Stimulated activated CD4-positive, alpha-beta T cell treated with anti-CD3 and anti-CD28 coated beads, Interleukin-15, amount 100 ng/mL, for 1 hour (primary cell): ENCODE measurements at places on chromosomes 7 and 10.
A peak's percentile ranks its signal among the peaks of the same experiment; 100 is the strongest.

DNA sequence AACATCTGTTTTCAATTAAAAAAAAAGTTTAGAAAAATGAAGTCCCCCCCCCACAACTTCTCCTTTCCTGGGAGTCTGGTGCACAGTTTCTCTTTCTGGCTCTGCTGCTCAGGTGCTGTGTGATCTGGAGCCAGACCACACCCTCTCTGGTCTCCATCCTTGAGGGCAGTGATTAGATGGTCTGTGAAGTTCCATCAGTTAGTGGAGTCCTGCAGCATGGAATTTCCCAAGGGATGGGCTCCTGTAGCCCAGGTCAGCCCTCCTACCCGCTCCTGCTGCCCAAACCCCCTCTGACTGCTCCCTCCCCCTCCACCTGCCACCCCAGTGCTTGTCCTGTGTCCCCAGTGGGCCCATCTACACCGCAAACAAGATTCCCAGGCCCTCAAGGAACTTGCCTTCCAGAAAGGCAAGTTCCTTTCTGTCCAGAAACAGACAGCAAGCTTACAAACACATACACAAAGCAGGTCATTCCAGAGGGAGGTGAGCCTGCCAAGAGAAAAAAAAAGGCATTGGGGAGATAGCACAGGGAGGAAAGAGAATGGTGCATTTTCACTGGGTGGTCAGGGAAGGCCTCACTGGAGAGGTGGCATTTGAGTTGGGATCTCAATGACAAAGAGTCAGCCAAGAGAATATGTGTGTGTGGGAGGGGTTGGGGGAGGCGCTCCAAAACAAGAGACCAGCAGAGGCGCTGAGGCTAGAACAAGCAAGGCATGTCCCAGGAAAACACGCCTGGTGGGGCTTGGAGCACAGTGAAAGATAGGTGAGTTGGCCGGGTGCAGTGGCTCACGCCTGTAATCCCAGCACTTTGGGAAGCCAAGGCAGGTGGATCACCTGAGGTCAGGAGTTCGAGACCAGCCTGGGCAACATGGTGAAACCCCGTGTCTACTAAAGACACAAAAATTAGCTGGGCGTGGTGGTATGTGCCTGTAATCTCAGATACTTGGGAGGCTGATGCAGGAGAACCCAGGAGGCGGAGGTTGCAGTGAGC, 49.5 kb upstream of the SLC29A3 start:
- no peak for DNase-seq

DNA sequence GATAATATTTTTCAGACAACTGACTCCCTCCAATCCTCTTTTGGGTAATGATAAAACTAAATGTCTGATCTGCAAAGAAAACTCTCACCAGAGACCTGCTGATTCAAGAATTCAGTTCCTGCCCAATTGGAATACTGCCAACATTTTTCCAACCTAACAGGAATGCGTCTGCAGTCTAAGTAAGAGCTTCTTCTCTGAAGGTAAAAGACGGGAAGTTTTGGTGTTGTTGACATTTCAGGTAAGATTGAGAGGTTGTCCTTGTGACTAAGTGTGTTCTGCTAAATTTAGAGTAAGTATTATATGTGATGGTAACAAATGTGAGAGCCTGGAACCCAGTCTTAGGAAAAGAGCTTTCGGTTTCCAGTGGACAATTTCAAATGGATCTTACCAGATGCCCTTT, 17.6 kb downstream of the IFIT5 start:
- DNase-seq: no peak

- no peak for DNase-seq
These were observed 265.7 kb upstream of the IMMP2L start for GRCh38 chr7:111827863-111828504.

DNA sequence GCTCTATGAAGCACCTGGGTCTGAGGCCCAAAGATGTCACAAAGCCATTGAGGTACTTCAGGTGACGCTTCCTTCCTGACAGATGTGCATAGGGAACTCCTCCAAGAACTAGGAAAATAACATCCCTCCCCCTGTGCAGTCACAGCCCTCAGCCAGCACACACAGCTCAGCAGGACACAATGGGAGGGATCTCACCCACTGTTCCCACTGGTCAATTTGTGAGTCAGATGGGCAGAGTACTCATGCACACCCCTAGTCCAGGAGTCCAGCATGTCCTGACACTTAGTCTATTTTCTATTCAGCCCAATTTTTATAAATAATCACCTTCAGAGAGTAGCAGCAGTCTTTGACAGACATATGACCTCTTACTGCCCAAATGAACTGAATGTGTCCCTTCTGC, 60.7 kb upstream of the PFKP start:
- DNase-seq: no peak

DNA sequence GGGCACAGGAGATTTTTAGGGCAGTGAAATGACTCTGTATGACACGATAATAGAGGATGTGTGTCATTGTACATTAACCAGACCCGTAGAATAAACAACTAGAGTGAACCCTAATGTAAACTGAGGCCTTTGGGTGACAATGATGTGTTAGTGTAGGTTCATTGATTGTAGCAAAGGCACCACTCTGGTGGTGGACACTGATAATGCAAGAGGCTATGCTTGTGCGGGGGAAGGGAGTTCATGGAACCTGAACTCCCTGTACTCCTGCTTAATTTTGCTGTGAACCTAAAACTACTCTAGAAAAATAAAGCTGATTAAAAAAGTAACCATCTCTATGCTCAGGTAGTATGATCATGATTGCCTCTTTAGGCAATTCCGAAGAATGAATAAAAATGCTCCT, 96.3 kb upstream of the VIPR2 start:
- no peak for DNase-seq

DNA sequence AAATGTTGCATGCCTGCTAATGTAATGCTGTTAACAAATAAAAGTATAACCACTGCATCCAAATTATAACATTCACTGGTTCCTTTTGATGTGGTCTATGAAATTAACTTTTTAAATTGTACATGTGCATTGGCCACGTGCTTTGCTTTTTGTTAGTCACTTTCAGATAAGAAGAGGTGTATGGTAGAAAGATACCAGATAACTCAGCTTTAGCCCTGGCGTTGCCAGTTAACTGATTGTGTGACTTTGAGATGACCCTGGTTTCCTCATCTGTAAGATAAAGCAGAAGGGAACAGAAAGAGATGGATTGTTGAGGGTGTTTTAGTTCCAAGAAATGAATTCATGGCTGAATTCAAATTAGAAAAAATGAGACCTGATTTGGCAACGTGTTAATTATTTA, 1.9 kb upstream of the TRDMT1 start:
- DNase-seq: no peak

DNA sequence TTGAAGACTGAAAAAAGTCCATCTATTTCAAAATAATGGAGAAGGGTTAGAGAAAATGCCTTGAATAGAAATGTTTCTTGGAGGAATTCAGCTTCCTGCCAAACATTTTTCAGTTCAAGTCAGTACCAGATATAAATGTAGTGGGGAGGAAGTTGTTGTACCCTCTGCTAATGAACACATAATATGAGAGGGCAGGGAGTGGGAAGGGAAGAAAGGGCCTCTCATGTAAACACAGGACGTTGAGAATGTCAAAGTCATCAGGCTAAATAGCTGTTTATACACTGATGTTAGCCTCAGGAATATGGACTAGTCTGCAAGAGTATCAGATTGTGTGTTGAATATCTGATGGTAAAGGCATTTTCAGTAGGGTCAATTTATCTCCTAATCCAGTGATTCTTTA, 37.0 kb downstream of the GPR37 start:
- no peak for DNase-seq

DNA sequence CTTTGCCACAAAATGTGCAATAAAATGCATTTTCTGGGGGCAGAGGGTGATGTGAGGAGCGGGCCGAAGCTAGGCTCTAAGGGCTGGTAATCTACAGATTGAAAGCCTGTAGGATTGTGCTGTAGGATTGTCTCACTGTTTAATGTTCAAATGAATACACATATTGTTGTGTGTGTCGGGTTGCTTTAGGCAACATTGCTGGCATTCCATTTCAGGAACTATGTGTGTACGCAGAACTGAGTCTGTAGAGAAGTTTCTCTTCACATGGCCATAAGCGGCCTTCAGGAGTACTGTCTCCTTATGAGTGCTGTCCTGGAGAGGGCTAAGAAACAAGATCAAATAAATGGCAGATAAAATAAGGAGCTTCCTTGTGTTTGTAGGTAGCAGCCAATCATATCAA, 540.2 kb downstream of the GATA3 start:
- no peak for DNase-seq

- DNase-seq: no peak
These were observed 7.1 kb downstream of the NUDT1 start for GRCh38 chr7:2248984-2249694.

- no peak for DNase-seq
These were observed 315.8 kb downstream of the HPSE2 start for GRCh38 chr10:98919899-98920298.

DNA sequence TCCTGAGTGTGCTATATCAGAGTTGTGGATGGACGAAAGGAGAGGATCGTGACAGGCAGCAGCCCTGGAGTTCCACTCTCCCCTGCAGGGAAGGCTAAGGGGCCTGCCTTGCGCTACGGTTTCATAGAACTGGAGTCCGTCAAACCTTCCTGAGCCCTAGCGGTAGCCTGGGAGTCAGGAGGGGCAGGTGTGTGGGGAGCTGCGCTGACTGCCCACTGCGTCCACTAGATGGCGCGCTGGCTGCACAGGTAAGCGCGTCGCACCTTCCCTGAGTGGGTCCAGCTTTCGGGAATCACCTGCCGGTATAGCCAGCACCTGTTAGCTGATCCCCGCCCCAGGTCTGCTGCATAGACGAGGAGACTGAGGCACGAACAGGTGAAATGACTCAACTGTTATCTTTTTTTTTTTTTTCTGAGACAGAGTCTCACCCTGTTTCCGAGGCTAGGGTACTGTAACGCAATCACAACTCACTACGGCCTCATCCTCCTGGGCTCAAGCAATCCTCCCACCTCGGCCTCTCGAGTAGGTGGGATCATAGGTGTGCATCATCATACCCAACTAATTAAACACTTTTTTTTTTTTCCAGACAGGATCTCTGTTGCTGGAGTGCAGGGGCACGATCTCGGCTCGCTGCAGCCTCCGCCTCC, 20.2 kb upstream of the BAIAP2L1 start:
- peak; percentile 44 for DNase-seq

GRCh38 chr10:74190494-74190893, 39.5 kb downstream of the ADK start:
- no peak for DNase-seq

GRCh38 chr7:151060416-151061212, 1.2 kb downstream of the SLC4A2 start:
- DNase-seq: no peak

DNA sequence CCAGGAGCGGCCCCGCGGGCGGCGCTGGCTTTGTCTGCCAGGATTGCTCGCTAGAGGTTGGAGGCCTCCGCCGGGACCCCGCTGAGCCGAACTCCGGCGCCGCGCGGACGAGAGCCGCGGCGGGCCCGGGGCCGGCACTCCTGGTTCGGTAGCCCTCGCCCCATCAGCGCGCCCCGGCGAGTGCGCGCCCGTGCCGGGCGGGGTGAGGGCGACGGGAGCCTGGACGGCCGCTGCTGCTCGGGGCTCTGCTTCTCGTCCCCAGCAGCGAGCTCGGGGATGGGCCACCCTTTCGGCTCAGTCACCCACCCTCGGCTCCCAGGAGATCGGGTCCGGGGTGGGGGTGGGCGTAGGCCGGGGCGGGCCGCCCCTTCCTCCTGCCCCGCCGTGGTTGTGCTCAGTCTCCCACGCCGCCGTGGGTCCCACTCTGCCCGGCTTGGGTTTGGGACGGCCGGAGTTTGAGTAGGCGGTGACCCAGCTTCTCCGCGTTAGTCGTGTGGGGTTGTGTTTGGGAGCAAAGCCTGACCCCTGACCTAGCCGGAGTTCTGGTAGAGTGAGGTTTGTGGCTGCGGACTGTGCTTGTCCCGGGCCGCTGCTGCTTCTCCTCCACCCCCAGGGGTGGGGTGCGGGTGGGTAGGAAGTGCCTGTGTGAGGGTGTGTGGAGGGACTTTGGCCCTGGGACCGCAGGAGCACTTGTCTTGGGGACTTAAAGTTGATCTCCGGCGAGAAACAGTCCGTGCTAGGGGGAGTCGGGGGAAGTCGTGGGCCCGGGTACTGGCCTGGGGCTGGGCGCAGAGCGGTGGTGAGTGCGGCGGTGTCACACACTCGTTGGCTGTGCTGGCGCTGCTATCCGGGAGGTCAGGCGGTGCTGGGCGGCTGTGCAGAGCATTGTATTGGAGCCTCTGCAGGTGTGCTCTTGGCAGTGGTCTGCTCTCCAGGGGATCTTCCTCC, 677 bp downstream of the TSPAN14 start:
- DNase-seq: no peak

DNA sequence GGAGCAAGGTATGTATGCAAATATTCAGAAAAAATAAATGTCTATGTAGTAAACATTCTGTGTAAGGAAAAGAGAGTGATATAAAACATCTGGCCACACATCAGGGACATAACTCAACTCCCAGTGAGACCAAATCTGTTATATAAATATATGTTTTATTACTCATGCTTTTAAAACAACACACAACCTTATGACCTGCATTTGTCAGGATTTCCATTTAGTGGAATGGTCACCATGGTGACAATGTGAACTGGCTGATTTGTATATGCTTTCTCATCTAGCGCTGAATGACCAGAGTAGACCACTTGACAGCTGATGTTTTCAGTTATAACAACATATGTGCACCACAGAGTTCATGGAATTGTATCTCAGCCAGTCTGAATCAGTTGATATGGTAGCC, 551.7 kb downstream of the HTR7 start:
- no peak for DNase-seq

GRCh38 chr7:47803025-47803424, 145.2 kb downstream of the PKD1L1 start:
- DNase-seq: no peak

DNA sequence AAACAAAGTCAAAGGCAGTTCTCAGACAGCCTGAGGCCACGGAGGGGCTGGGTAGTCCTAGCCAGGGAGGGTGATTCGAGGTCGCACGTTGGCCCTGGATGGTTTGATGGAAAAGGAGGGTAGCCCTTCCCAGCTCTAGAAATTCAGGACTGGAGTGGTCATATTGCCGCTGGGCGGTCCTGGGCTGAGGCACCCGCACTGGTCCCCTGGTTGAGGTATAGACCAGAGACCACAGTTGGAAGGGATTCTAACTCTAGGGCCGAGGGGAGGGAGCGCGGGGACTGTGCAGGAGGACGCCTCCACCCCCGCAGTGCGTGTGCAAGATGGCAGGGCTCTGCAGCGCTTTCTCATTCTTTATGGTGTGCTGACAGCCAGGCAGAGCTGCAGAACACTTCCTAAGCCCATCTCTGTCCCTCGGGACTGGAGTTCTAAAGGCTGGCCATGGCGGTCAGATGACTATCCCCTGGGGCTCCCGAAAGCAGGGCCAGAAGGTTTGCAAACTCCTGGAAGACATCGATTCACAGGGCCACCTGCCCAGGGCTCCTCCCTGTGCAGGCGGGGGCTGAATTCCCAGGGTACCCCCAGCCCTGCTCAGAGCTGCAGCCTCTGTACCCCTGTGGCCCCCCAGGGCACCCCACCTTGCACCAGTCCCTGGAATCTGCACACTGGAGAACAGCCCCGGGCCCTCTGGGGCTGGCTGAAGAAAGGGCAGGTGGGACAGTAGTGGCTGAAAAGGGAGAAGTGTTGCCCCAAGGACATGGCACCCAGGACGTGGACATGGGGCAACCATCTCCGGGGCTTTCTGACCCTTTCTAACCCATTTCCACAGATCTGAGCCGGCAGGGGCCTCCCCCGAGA, 51.0 kb upstream of the ELN start:
- no peak for DNase-seq

GRCh38 chr10:4199196-4199595, 414.2 kb upstream of the KLF6 start:
- no peak for DNase-seq

- no peak for DNase-seq
These were observed 89.5 kb downstream of the HECW1 start for GRCh38 chr7:43201912-43202311.
